Activated CD4-positive, alpha-beta T cell treated with anti-CD3 and anti-CD28 coated beads for 4 hours (primary cell): ENCODE measurements at places on chromosomes 1 and 21.

- DNase-seq = peak; percentile 69
These were observed at the start of gene RUSC1 for GRCh38 chr1:155320661-155321617. Gene RUSC1, plus strand, starts transcription at chr1:155320894. Its CDS starts 880 bp downstream, at chr1:155321774.

DNA sequence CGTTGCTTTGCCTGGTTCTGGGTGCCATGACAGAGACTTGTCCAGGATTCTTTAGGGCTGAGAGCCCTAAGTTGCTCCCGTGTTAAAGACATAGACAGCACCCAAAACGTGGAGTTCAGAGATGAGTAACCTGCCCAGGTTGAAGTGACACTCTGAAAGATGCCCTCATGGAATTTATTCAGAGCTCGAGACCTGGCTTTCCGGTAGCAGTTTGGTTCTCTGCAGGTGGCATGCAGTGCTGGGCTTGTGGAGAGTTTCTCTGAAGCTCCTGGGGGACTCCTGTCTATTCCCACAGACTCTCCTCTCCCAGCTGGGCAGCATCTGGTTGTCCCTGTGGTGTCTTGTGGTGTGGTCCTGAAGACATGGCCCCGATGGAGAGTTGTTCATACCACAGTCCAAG is 241.0 kb downstream of the RHOU start:
- no peak for DNase-seq

- no peak for DNase-seq
These were observed 81.0 kb upstream of the LRRC8D start for GRCh38 chr1:89739844-89740216.

DNA sequence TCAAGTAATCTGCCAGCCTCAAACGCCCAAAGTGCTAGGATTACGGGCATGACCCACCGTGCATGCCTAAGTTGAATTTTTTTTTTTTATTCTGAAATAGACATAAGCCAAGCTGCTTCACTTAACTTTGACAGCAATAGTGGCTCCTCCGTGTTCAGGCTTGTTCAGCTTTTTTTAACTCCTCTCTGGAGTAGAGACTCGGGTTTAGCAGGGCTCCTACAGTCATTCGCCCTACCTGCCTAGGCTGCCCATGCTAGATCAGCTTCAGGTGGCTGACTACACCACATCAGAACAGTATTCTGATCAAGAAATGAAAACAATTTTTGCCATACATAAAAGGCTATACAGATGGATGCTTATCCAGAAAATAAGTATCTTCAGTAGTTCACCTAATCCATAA is 14.7 kb downstream of the ARID4B start:
- DNase-seq = no peak

DNA sequence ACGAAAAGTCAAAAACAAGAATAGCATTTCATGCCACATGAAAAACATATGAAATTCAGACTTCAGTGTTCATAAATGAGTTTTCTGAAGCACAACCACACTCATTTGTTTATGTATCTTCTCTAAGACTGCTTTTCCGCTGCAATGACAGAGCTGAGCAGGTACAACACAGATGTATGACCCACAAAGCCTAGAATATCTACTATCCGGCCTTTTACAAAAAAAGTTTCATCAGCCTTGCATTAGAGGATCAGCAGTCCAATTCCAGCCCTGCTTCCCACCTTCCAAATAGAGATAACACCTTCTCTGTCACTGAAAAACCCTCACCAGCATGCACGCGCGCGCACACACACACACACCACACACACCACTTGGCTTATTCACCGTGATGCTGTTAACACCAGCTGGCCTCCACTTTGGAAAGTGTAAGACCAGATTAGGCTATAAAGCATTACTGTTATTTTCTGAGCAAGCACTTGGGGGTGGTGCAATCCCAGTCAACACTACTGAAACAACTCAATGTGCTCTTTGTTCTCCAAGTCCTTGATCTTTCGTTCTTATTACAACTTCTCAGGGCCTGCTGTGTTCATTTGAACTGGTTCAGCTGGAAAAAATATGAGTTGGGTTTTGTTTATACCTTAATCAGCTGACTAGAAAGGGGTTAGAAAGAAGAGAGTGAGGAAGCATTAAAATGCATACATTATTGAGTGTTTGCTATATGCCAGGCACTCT is 90.0 kb downstream of the GLUL start:
- no peak for DNase-seq

GRCh38 chr21:45434645-45435217 is 29.8 kb downstream of the COL18A1 start:
- DNase-seq = no peak
